ENCODE measurements at places on chromosomes 7 and 10. TPM values are rescaled to one million over a fixed set of nuclear protein-coding genes. Genes with fewer than 3 reads are reported as not detected.
A peak's percentile ranks its signal among the peaks of the same experiment; 100 is the strongest.

GRCh38 chr7:27802999-27803398 lies 63.0 kb downstream of the TAX1BP1 start:
- no peak overlapping the region for H3K27ac ChIP-seq
- no peak overlapping the region for H3K4me3 ChIP-seq
- H3K4me1 ChIP-seq = peaks cover 3% of the 10 kb centered on the region
- no peak for DNase-seq
- no peaks in the 10 kb centered on the region for H3K36me3 ChIP-seq

GRCh38 chr10:27158421-27158820 lies 3.3 kb downstream of the MASTL start:
- H3K27me3 ChIP-seq = no peaks in the 10 kb centered on the region
- H3K36me3 ChIP-seq = peaks cover 12% of the 10 kb centered on the region
- peak; percentile 2 for DNase-seq
- peaks cover 9% of the 10 kb centered on the region for H3K4me1 ChIP-seq

- no peak overlapping the region for H3K4me3 ChIP-seq
- peaks cover 33% of the 10 kb centered on the region for H3K4me1 ChIP-seq
- H3K27me3 ChIP-seq = no peaks in the 10 kb centered on the region
- peaks cover 20% of the 10 kb centered on the region for H3K36me3 ChIP-seq
Measured at GRCh38 chr10:102814873-102815661, 22.1 kb downstream of the CYP17A1 start.

DNA sequence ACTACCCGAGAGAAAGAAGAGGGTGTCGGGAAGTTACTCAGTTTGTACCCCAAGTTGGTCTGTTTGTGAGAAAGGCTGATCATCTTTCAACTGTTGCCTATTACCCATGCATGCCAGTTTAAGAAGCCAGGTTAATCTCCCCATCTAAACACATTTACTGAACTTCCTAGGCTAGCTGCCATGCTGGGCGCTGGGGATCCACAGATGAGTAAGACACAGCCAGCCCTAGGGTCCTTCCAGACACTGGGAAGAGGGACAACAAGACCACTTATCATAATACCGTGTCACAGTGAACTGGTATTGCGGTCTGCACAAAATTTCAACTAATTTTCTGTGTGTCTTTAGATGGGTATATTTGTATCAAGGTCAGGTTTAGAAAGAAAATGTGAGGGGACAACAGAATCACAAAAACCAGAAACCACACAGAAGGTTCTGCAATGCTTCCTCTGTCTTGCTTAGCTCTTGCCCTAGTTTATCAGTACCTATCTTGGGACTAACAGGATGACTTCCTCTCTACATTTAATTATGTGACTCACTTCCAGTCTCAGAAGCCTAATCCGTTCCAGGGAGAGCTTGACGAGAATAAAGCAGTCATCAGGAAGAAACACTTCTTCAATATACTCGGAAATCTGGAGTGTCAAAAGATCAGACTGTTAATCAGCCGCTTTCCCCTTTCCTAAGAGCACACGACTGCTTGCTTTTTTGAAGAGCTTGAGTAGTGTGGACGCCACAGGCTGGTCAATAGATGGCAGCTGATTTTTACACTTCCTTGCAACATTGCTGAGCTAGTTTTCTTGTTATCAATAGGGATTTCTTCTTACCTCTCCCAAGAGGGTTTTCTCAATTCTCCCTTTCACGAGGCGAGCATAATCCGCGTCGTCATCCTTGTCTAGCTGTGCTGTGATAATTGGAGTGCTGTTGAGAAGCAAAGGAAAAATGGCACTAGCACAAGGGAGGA lies 45.7 kb downstream of the POLR3A start:
- H3K4me3 ChIP-seq = no peak overlapping the region
- H3K27ac ChIP-seq = peak overlapping the region; percentile 26
- DNase-seq = peak; percentile 71
- H3K27me3 ChIP-seq = no peaks in the 10 kb centered on the region

DNA sequence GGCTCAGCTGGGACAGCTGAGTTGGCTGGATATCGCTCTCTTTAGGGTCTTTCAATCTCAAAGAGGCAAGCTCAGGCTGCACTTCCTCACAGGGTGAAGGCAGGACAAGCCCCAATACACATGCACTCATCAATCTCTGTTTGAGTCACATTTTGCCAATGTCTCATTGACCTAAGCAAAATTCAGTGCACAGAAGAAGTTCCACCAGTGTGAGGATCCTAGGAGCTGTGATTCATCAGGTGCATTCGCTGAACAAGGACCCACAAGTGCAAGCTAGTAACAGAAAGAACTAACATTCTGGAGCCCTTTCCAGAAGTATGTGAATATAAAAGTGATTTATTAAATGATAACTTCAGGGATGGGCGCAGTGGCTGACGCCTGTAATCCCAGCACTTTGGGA lies 477.2 kb downstream of the GPAM start:
- H3K27me3 ChIP-seq = no peaks in the 10 kb centered on the region
- no peak overlapping the region for H3K4me3 ChIP-seq
- H3K4me1 ChIP-seq = no peaks in the 10 kb centered on the region
- H3K27ac ChIP-seq = no peak overlapping the region

DNA sequence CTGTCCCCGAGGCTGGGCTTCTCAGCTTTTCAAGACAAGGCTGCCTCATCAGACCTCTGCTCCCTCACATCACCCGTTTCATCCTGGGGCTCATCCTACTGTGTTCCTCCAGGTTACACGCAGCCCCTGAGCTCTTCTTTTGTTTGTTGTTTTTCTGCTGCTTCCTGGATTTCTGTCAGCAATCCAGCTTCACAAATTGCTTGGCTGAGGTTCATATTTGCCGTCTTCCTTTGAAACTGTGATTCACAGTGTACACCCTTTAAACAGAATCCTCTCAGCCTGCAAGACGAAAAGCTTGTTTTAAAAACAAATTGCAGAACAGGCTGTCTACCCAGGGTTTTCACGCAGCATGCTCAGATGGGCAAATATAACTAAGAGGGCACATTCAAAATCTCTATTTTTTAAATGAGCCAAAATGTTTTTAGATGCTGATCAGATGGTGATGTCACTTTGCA lies 39.1 kb upstream of the PARD3 start:
- H3K4me3 ChIP-seq = no peak overlapping the region
- peaks cover 2% of the 10 kb centered on the region for H3K27me3 ChIP-seq
- DNase-seq = peak; percentile 51
- H3K36me3 ChIP-seq = no peaks in the 10 kb centered on the region

DNA sequence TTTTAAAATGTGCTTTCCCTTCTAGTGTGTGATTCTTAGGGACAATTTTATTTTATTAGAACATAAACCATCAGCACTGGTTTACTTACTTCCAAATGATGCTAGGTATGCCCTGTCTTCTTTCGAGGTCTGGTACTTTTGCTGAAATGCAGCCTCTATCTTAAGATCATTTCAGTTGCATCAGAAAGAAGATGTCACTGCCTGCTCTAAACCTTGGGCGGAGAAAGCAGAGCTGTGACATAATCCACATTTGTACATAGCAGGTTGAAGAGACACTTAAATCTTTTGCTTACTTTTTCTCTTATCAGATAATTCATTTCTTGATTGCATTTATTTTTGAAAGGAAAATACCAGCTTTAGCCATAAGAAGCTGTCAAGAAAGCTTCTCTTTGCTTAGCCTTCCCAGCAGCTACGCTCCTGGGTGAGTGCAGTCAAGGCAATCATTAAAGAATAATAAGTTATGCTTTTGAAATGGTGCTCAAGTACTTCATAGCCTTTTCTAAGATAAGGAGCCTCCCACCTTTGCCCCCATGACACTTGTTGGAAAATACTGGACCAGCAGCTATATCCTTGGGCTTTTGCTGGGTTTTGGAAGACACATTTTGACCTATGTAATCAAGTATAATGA lies 108.4 kb upstream of the SAMD8 start:
- H3K36me3 ChIP-seq = peaks cover 2% of the 10 kb centered on the region
- DNase-seq = no peak
- no peak overlapping the region for H3K4me3 ChIP-seq

GRCh38 chr10:117312430-117312829 lies 62.8 kb downstream of the PDZD8 start:
- no peak overlapping the region for H3K27ac ChIP-seq
- no peaks in the 10 kb centered on the region for H3K36me3 ChIP-seq
- H3K4me1 ChIP-seq = no peaks in the 10 kb centered on the region
- no peaks in the 10 kb centered on the region for H3K27me3 ChIP-seq
- no peak overlapping the region for H3K4me3 ChIP-seq

- no peaks in the 10 kb centered on the region for H3K36me3 ChIP-seq
- no peaks in the 10 kb centered on the region for H3K27me3 ChIP-seq
- DNase-seq = no peak
- no peak overlapping the region for H3K27ac ChIP-seq
Measured at GRCh38 chr10:74419491-74419951, 268.5 kb downstream of the ADK start.

- H3K4me1 ChIP-seq = peaks cover 11% of the 10 kb centered on the region
- no peak overlapping the region for H3K27ac ChIP-seq
- H3K36me3 ChIP-seq = no peaks in the 10 kb centered on the region
- H3K4me3 ChIP-seq = no peak overlapping the region
- H3K27me3 ChIP-seq = peaks cover 4% of the 10 kb centered on the region
Measured at GRCh38 chr7:128110641-128111364, 79.6 kb upstream of the LRRC4 start.

- no peak overlapping the region for H3K27ac ChIP-seq
- no peak overlapping the region for H3K4me3 ChIP-seq
- H3K4me1 ChIP-seq = peaks cover 23% of the 10 kb centered on the region
- H3K27me3 ChIP-seq = no peaks in the 10 kb centered on the region
- DNase-seq = no peak
- H3K36me3 ChIP-seq = no peaks in the 10 kb centered on the region
Measured at GRCh38 chr7:137950263-137950621, 51.6 kb downstream of the CREB3L2 start.

The FAM25G gene
- total RNA-seq = not detected

The NOLC1 gene
- 84.1 TPM for total RNA-seq

The NT5C3A gene
- total RNA-seq = 24.1 TPM

The LRRN3 gene
- total RNA-seq = 2.2 TPM

The MMD2 gene
- not detected for total RNA-seq

The WDFY4 gene
- 0.25 TPM for total RNA-seq

Measured in astrocyte (in vitro differentiated cells and primary cell).